ENCODE measurements at places on chromosomes 13 and 19.

GRCh38 chr19:17610384-17610783, 54.9 kb downstream of the COLGALT1 start:
- no peak for DNase-seq

DNA sequence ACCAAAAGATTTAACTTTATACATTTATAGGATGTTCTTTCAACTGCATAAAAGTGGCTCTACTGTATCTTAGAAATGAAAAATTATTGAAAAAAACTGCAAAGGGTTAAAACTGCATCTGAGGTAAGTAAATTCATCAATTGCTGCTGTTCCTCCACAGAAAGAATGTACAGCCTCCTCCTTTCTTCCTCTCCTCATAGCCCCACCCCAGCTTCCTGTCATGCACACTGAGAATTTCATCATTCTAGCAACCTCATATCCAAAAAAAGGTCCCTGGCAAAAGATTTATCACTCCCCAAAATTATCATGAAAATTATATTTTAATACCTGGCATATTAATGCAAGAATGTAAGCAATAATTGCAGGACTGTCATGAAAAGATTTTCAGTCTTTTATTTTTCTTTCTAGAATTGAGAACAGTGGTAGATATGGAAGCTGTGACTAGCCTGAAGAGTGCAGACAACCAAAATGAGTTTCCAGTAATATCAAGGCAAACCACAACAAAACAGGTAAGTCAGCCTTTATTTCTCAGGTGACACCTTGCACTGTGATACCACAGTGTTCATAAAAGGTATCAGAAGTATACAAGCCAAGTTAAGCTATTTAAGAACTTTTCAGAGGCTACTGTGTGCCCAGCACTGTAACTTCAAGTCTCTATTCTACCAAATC, 110.8 kb downstream of the SUCLA2 start:
- DNase-seq, result no peak

- DNase-seq, result no peak
Measured at GRCh38 chr19:13373599-13373998, 132.7 kb downstream of the CACNA1A start.

DNA sequence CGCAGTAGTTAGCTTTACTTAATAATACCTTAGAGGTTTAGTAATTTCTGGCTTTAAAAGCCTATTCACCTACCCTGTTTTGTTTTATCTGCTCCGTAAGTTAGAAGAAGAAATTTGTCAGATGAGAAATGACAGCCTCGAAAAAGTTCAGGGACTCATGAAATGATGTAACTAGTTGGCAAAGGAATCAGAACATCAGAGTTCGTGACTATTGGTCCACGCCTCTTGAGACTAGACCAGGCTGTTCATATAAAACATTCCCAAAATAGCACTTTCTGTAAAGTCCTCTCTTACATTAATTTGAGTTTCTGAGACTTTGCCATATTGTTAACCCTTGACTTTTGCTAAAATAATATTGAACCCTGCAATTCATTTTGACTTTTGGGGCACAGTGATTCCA, 92.0 kb downstream of the HS6ST3 start:
- no peak for DNase-seq

- DNase-seq, result peak; percentile 14
Measured at GRCh38 chr19:17052439-17052838, 22.8 kb downstream of the HAUS8 start.

DNA sequence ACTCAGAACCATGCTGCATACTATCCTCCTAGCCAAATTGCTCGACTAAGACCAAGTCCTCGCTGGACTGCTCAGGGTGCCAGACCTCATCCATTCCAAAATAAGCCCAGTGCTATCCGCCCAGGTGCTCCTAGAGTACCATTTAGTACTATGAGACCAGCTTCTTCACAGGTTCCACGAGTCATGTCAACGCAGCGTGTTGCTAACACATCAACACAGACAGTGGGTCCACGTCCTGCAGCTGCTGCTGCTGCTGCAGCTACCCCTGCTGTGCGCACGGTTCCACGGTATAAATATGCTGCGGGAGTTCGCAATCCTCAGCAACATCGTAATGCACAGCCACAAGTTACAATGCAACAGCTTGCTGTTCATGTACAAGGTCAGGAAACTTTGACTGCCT, 1.5 kb downstream of the PABPC3 start:
- DNase-seq, result no peak

- peak; percentile 29 for DNase-seq
Measured at GRCh38 chr13:29924482-29925350, 74.3 kb upstream of the UBL3 start.

- DNase-seq, result no peak
Measured at GRCh38 chr19:5977222-5977784, 637 bp downstream of the RANBP3 start.

GRCh38 chr13:114131583-114132418, 622 bp downstream of the RASA3 start:
- no peak for DNase-seq

- DNase-seq, result no peak
Measured at GRCh38 chr13:102977471-102977870, 88.7 kb downstream of the SLC10A2 start.

DNA sequence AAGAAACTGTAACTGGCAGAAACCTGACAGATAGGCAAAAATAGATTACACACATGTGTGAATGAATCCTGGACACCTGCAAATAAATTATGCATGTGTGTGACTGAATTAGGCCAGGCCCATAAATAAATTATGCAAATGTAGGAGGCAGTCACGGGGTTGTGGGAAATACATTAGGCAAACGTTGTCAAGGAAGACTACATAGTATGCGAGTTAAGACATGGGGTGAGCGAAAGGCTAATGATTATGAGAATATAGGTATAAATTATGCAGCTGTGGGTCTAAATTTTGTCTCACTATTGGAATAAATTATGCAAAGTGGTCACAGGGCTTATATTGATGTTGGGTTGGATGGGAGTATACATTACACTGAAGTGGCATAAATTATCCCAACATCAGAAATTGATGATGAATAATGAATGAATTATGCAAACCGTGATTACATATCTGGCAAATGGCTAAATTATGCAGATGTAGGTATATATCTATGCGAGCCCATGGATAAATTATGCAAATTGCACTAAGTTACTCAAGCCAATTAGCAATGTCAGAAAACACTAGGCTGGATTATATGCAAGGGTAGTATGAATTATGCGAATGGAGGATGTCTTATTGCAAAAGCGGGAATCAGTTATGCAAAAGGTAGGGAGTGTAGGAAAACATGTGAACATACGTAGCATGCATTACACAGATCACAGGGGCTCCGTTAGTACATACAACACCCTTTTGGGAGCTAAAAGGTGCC, 6.8 kb downstream of the SLC8A2 start:
- no peak for DNase-seq

DNA sequence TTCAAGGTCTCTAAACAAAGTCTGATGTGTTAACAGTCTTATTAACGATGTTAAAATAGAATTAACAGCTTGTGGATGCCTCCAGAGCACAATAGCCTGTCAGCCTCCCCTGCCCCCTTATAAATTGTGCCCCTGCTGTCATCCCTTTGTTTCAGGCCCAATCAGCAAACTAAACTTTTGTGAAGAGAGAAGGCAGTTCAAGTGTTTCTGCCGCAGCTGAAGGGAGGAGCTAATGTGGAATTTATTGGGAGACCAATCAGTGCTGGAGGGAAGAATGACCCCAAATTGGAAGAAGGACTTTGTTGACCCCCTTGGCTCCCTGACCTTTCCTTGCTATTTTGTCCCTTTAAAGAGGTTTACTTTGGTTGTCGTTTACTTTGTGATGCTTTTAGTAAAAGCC, 160.5 kb downstream of the TM9SF2 start:
- no peak for DNase-seq

DNA sequence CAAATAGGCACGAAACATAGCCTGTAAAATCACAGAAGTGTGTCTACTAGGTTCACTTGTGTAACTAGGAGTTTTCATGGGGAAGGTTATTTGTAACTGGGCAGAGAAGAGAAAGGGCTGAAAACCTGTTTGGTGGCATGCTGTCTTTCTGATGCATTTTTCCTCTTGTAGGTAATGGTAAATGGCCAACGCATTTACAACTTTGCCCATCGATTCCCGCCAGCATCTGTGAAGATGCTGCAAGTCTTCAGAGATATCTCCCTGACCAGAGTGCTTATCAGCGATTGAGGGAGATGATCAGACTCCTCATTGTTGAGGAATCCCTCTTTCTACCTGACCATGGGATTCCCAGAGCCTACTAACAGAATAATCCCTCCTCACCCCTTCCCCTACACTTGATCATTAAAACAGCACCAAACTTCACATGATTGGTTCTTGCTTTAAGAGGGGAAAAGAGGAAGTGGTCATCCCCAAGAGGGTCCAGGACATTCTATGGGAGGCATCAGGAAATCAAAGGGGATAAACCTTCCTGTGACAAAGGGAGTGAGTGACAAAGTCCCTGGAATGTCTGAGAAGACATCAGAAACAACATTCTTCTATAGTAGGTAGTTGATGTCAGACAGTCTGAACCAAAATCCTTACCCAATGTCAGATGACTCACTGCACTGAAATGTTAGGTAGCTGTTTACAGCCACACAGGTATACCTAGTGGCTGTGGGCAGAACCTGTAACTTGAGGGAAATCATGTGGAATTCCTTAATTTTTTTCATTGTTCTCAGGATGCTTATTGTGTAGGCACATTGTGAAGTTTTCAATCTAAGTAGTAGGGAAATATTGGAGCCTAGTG, 5.0 kb downstream of the LGALS14 start:
- DNase-seq, result no peak

DNA sequence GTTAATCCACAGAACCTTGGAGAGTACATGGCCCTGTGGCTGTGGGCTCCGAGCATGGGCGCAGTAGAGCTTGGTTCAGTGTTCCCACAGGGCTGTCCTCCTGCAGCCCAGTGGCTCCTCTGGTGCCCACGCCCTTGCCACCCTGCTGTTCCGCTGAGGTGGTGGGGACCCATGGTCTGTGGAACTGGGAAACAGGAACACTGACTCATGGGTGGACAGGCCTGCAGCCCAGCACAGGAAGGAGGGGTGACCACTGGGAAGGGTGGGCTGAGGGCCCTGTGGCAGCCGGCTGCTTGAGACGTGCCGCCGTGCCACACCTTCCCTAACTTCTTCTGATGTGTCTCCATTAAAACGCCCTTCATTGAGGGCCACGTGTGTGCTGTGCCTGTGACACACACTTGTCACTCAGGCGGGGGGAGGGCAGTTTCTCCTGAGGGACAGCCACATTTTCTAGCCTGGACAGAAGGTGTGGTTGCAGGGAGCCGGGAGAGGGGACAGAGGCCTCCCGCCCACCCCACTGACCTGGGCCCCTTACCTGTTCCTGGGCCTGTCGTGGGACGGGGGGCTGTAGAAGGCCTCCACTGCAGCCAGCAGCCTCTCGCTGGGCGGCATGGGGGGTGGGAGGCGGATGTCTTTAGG, 21.1 kb downstream of the CHERP start:
- no peak for DNase-seq

- no peak for DNase-seq
Measured at GRCh38 chr19:39178296-39179006, 18.3 kb upstream of the NCCRP1 start.

GRCh38 chr19:31674503-31675192, 325.4 kb upstream of the TSHZ3 start:
- no peak for DNase-seq

DNA sequence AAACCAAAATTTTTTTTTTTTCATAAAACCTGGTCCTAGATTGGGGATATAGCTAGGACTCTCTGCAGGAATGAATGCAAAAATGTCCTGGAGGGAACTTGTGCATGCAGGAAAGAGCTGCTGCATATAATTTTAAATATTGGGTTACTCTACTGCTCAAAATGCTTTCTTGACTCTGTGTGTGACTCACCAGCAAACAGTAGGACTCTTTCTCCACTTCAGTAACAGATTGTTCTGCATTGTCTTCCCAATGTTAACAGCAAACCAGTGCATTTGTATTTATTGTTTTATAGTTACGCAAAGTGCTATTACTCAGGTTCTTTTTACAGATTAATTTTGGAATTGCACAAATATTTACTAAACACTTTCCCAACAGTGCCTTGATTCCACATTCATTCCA, 163.7 kb upstream of the KL start:
- peak; percentile 14 for DNase-seq

DNA sequence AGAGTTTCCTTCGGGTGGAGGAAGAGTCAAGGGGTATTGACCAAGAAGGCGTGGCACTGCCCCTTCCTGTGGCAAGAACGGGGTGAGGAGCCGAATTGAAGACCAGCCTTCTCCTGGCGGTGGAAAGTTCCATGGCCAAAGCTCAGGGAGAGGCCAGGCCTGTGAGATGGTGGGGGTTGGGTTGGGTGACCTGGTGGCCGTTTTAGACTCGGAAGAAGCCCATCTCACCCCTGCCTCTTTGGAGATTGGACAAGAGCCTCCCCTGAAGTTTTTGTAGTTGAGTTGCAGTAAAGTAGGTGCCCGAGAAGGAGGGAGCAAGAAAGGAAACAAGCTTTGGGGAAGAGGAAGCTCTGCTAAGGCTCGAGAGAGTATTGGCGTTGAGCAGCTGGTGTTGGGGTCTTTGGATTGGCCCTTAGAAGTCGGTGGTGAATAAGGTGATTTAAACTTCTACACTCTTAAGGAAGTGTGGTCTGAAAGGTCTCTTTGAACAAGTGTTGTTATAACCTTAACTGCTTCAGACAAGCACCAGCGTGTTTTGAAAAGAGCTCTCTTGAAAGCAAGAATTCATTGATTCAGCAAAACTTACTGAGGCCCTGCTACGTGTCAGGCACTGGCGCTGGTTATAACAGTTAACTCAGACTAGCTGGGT, 964 bp downstream of the SPINT2 start:
- DNase-seq, result no peak

DNA sequence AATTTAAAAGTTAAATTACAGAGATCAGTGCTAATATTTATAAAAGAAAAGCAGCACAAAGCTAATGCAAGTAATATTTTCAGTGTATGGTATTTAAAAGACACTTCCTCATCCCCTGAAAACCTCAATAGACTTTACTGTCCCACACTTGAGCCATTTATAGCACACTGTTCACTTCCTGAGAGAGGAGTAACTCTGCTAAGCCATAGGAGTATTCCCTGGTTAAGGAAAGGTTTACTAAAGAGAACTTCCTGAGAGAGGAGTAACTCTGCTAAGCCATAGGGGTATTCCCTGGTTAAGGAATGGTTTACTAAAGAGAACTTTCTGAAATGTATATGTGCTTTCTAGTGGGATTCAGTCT, 159.4 kb downstream of the NHLRC3 start:
- no peak for DNase-seq

- DNase-seq, result no peak
Measured at GRCh38 chr19:41928221-41928683, at the start of gene ERFL. Gene ERFL (minus strand): TSS chr19:41928449. CDS start chr19:41912919, 15,530 bp downstream.

GRCh38 chr13:37345391-37345790, 239.9 kb upstream of the CSNK1A1L start:
- no peak for DNase-seq

- no peak for DNase-seq
Measured at GRCh38 chr19:2777952-2778683, 5.0 kb downstream of the SGTA start.

- peak; percentile 34 for DNase-seq
Measured at GRCh38 chr19:46717034-46717715, at the start of gene PRKD2. Gene PRKD2 (minus strand): TSS chr19:46717114. CDS start chr19:46716370, 744 bp downstream.

GRCh38 chr19:9076901-9077300, 10.0 kb upstream of the OR1M1 start:
- DNase-seq, result no peak

- DNase-seq, result no peak
Measured at GRCh38 chr19:32061315-32061714, 284.1 kb upstream of the ZNF507 start.
